ENCODE measurements at places on chromosomes 1 and 21. TPM values are rescaled to one million over a fixed set of nuclear protein-coding genes. Genes with fewer than 3 reads are reported as not detected.

DNA sequence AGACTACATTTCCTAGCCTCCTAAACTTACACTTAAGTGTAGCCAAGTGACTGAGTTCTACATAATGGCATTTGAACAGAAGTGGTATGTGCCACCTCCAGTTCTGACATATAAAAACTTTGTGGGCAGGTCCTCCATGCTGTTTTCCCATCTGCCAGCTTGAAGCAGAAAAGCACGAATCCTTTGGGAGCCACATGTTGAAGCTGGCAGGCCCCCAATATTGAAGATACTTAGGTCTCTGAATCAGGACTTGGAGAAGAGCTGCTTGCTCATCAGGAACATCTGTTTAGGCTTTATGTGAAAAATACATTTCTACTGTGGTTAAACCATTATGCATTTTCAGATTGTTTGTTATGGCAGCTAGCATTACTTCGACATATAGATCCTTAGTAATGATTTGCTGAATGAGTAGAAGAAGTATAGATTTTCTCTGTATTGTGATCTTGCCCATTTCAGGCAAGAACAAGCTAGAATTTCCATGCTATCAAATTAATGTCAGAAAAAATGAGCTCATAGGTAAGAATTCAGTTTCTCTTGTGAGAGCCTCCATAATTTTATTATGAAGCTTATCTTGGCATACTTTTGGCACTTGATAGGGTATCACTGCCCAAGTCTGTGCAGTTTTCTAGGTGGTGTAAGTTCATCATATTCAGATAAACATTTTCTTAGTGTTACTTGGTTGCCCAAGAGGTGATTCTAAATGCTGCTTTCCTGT is 68.4 kb downstream of the GDAP2 start:
- H3K4me3 ChIP-seq, result no peak overlapping the region
- peak; percentile 67 for DNase-seq
- peaks cover 2% of the 10 kb centered on the region for H3K36me3 ChIP-seq
- no peak overlapping the region for H3K27ac ChIP-seq
- H3K27me3 ChIP-seq, result no peaks in the 10 kb centered on the region

DNA sequence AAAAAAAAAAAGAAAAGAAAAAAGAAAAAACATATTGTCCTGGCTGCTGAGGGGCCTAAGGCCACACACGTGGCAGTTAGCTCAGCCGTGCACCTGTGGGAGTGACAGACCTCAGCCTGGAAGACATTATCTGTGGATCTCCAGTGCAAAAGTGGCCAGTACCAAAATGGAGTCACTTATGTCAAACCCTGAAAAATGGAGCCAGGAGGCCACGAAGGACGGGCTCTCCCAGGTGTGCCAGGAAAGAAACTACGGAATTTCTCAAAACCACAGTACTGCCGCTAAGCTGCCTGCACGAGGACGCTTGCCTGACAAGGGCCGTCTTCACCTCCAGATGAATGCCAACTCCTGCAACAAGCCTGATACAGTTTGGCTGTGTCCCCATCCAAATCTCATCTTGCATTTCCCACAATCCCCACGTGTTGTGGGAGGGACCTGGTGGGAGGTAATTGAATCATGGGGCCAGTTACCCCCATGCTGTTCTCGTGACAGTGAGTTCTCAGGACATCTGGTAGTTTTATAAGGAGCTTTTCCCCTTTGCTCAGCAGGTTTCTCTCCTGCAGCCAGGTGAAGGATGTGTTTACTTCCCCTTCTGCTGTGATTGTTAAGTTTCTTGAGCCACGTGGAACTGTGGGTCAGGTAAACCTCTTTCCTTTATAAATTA is 5.3 kb upstream of the MIB2 start:
- H3K27me3 ChIP-seq, result no peaks in the 10 kb centered on the region
- DNase-seq, result no peak
- peaks cover 5% of the 10 kb centered on the region for H3K4me1 ChIP-seq
- no peak overlapping the region for H3K27ac ChIP-seq
- H3K4me3 ChIP-seq, result no peak overlapping the region
- H3K36me3 ChIP-seq, result no peaks in the 10 kb centered on the region

DNA sequence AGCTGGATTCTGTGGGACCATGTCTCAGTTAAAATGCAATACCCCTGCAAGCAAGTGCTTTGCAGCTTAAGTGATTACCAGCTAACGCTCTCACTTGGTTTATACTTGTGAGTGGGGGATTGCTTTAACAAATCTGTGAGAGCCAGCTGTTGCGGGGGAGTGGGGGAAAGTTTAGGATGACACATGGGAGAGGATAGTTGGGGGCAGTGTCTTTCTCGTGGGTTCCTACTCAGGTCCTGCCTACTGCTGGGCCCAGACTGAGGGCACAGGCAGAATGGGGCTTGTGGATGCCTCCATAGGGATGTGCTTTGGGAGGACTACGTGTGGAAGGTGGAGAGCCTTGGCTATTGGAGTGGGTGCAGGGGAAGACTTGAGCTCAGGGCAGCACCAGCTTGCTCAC is 60.1 kb downstream of the ELK4 start:
- H3K36me3 ChIP-seq, result no peaks in the 10 kb centered on the region
- no peak overlapping the region for H3K4me3 ChIP-seq
- DNase-seq, result no peak

DNA sequence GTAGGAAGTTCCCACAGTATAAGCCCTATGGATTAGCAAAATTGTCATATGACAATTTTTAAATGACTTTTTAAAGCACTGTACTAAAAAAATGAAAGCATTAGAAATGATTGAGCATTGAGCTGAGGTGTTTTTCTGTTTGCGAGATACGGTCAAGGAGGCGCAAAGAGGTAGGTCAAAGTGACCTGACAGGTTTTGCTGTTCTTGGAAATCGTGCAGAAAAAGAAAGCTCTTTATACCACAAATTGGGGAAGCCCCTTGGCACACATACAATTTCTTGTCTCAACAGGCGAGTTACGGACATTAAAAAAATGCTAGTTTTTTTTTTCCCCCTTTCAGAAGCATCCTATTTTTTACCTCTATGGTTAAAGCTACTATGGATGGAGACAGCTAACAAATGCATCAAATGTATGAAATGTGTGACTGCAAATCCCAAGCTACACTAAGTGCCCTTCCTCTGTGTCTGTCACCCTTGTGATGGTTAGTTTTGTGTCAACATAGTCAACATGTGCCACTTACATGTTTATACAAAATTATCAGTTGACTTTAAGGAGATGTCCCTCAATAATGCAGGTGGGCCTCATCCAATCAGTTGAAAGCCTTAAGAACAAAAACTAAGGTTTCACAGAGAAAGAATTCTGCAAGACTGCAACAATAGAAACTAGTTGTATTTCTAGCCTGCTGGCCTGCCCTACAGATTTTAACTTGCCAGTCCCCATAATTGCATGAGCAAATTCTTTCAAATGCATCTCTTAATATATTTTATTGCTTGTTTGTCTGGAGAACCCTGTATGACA is 29.3 kb downstream of the CRYZ start:
- no peak overlapping the region for H3K4me3 ChIP-seq
- no peak for DNase-seq
- H3K4me1 ChIP-seq, result no peaks in the 10 kb centered on the region
- no peak overlapping the region for H3K27ac ChIP-seq
- H3K27me3 ChIP-seq, result no peaks in the 10 kb centered on the region
- H3K36me3 ChIP-seq, result peaks cover 2% of the 10 kb centered on the region

DNA sequence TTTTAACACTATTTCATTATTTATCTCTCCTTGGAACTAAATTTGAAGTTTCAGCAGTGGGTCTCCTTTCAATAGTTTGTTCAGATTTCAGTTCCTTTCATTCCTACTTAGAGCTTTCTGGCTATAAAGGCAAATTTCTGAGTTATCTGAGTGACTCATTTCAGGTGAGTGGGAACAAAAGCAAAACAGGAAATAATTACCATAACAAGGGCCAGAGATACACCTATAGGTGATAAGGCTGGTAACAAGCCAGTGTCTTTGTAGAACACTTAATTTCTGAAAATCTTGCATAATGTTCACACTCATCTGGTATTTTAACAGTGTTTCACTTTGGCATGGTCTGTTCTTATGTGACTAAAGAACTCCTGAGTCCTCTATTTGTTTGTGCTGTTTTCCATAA is 64.5 kb upstream of the PRRC2C start:
- H3K36me3 ChIP-seq, result no peaks in the 10 kb centered on the region
- no peak overlapping the region for H3K4me3 ChIP-seq
- peak; percentile 2 for DNase-seq
- no peaks in the 10 kb centered on the region for H3K27me3 ChIP-seq

DNA sequence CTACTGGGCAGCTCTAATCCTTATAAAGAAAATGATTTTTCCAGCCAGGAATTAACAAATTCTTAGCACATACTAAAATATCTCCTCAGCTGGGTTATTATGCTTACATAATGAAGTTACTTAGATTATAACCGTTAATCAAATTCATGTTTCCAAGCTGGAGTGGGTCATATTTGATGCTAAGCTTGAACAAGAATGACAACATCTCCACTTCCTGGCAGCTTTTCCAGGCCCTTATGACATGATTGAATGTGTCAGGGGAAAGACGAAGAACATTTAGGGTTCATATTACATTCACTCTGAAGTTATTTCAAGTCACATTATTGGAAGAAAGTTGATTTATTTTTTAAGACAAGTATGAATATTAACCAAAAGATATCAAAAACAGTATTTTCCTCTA is 333.7 kb downstream of the PCP4 start:
- H3K4me3 ChIP-seq, result no peak overlapping the region
- H3K27ac ChIP-seq, result no peak overlapping the region
- H3K4me1 ChIP-seq, result no peaks in the 10 kb centered on the region
- DNase-seq, result no peak

- no peak overlapping the region for H3K4me3 ChIP-seq
- H3K4me1 ChIP-seq, result peaks cover 8% of the 10 kb centered on the region
- DNase-seq, result peak; percentile 57
- no peaks in the 10 kb centered on the region for H3K27me3 ChIP-seq
- no peaks in the 10 kb centered on the region for H3K36me3 ChIP-seq
- H3K27ac ChIP-seq, result no peak overlapping the region
Measured at GRCh38 chr1:218433744-218434143, 88.6 kb downstream of the TGFB2 start.

GRCh38 chr1:183585038-183585437 is 5.2 kb downstream of the NCF2 start:
- no peaks in the 10 kb centered on the region for H3K27me3 ChIP-seq
- no peaks in the 10 kb centered on the region for H3K36me3 ChIP-seq
- H3K4me1 ChIP-seq, result no peaks in the 10 kb centered on the region
- H3K27ac ChIP-seq, result no peak overlapping the region

- H3K27me3 ChIP-seq, result no peaks in the 10 kb centered on the region
- no peaks in the 10 kb centered on the region for H3K36me3 ChIP-seq
- no peaks in the 10 kb centered on the region for H3K4me1 ChIP-seq
- H3K4me3 ChIP-seq, result no peak overlapping the region
Measured at GRCh38 chr1:58739856-58740466, 40.1 kb upstream of the MYSM1 start.

DNA sequence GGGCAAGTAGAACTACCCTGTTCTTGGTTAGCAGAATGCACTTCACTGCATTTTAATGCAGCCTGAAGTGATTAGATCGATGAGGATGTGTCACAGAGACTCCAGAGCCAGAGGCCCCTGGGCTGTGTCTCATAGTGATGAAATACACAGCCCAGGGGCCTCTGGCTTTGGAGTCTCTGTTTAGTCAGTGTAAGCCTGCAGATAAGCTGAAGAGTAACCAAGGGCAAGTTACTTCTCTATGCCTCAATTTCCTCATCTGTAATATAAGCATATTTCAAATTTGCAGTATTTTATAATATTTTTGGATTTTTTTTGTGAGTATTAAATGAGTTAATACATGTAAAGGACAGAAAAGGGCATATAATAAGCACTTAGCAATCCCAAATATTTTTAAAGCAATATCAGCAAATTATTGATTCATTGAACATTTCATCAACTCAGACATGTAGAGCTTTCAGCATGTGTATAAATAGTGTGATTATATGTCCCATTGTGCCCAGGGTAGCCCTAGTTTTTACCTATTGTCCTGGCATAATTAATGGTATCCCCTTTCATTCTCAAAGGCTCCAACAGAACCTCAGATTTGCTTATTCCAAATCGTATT is 23.6 kb upstream of the APOBEC4 start:
- no peaks in the 10 kb centered on the region for H3K4me1 ChIP-seq
- no peaks in the 10 kb centered on the region for H3K36me3 ChIP-seq
- no peaks in the 10 kb centered on the region for H3K27me3 ChIP-seq

DNA sequence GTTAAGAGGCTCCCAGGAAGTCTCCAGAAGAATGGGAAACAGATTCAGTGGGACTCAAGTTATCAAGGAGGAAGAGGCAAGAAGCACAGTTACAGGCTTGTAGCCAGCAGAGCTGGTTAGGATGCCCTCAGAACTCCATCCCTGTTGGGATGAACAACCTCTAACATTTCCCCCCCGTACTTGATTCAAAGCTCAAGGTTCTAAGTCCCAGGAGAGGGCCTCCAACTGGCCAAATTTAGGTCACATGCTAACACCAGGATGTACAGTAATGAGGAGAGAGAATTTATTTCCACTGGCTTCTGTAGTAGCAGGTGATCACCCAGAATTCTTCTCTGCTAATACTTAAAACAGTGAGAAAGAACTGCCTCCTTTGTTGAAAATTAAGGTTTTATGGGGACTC is 22.3 kb upstream of the HSPA13 start:
- H3K4me1 ChIP-seq, result no peaks in the 10 kb centered on the region
- no peaks in the 10 kb centered on the region for H3K27me3 ChIP-seq
- no peak overlapping the region for H3K4me3 ChIP-seq
- no peaks in the 10 kb centered on the region for H3K36me3 ChIP-seq
- no peak overlapping the region for H3K27ac ChIP-seq

DNA sequence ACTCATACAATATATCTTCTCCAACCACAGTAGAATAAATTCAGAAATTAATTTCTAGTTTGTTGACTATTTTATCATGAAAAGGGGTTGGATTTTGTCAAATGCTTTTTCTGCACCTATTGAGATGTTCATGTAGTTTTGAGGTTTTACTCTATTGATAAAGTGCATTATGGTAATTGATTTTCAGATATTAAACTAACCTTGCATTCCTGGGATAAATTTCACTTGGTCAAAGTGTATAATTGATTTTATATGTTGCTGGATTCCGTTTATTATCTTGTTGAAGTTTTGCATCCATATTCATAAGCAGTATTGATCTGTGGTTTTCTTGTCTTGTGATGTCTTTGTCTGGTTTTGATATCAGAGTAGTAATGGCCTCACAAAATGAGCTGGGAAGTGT is 34.4 kb upstream of the HYI start:
- H3K27me3 ChIP-seq, result no peaks in the 10 kb centered on the region
- H3K27ac ChIP-seq, result no peak overlapping the region
- no peak overlapping the region for H3K4me3 ChIP-seq
- H3K4me1 ChIP-seq, result peaks cover 2% of the 10 kb centered on the region

- H3K27me3 ChIP-seq, result no peaks in the 10 kb centered on the region
- no peaks in the 10 kb centered on the region for H3K36me3 ChIP-seq
- H3K4me1 ChIP-seq, result peaks cover 16% of the 10 kb centered on the region
- no peak overlapping the region for H3K4me3 ChIP-seq
- H3K27ac ChIP-seq, result no peak overlapping the region
- DNase-seq, result no peak
Measured at GRCh38 chr1:198664068-198664788, 25.4 kb downstream of the PTPRC start.

The FMO5 gene
- 1.3 TPM for total RNA-seq

The C1orf167 gene
- 1.3 TPM for total RNA-seq

The HMGCS2 gene
- not detected for total RNA-seq

The SDC3 gene
- total RNA-seq, result 25.9 TPM

The SPRR2A gene
- total RNA-seq, result not detected

The TAF5L gene
- total RNA-seq, result 13.6 TPM

The DCDC2B gene
- not detected for total RNA-seq

The SLC44A3 gene
- total RNA-seq, result 9.7 TPM
